ENCODE measurements at places on chromosomes 12 and 14. TPM values are rescaled to one million over a fixed set of nuclear protein-coding genes. Genes with fewer than 3 reads are reported as not detected.
A peak's percentile ranks its signal among the peaks of the same experiment; 100 is the strongest.

DNA sequence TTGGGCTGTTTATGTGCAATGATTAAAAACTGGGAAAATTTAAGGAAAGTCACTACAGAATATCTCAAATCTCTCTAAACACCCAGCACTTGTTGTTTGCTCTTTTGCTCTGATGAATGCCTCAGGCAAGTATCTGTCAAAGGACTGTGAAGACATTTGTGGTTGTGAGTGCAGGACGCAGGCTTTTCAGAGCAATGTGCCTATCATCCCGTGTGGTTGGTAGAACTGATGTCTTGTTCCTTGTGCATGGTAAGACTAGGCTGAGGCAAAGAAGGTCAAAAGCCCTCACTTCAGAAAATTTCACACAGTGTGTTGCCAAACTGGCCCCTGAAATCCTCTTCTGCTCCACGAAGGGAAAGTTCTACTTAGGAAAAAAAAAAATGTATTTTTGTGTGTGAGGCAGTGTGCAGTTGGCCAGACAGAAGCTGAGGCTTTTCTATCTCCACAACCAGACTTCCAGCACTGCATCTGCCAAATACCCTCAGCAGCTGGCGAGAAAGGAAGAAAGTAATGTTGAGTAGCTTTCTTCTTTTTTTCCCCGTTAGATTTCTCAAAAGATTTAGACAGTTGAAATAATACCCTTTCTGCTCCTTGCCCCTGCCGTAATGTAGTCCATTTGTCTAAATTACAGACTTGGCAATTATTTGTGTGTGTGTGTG is 1103.1 kb downstream of the VRK1 start:
- no peaks in the 10 kb centered on the region for H3K36me3 ChIP-seq
- no peak for DNase-seq
- H3K27ac ChIP-seq, result no peak overlapping the region
- H3K4me1 ChIP-seq, result no peaks in the 10 kb centered on the region
- H3K4me3 ChIP-seq, result no peak overlapping the region

GRCh38 chr14:41634286-41634685 is 27.6 kb downstream of the LRFN5 start:
- no peaks in the 10 kb centered on the region for H3K4me1 ChIP-seq
- no peak overlapping the region for H3K27ac ChIP-seq
- DNase-seq, result no peak
- H3K27me3 ChIP-seq, result no peaks in the 10 kb centered on the region
- no peaks in the 10 kb centered on the region for H3K36me3 ChIP-seq
- H3K4me3 ChIP-seq, result no peak overlapping the region

- peak overlapping the region; percentile 96 for H3K4me3 ChIP-seq
- H3K4me1 ChIP-seq, result peaks cover 45% of the 10 kb centered on the region
- peak overlapping the region; percentile 84 for H3K27ac ChIP-seq
Observed at GRCh38 chr14:52694761-52695480, 437 bp downstream of the ERO1A start.

DNA sequence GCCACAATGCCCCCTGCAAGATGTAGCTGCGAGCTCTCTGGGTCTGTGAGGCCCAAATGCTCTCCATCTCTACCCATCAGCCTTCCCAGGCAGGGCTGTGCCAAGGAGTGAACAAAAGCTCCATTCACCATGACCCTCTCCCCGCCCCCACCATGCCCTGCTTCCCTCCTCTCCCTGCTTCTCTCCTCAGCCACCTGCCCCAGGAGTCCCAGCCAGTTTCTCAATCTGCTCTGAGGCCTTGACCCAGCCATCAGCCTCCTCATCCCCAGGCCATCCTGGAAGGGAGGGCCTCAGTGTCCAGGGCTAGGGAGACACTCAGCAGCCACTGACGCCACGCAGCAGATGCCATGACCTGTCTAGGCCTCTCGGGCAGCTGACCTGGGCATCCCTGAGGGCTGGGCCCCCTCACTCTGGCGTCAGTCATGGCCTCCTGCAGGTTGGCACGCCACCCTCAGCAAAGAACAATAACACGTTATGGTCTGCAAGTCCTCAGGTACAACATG is 8.5 kb upstream of the KRT5 start:
- H3K27me3 ChIP-seq, result no peaks in the 10 kb centered on the region
- no peak overlapping the region for H3K4me3 ChIP-seq
- H3K4me1 ChIP-seq, result no peaks in the 10 kb centered on the region
- no peaks in the 10 kb centered on the region for H3K36me3 ChIP-seq
- no peak overlapping the region for H3K27ac ChIP-seq

DNA sequence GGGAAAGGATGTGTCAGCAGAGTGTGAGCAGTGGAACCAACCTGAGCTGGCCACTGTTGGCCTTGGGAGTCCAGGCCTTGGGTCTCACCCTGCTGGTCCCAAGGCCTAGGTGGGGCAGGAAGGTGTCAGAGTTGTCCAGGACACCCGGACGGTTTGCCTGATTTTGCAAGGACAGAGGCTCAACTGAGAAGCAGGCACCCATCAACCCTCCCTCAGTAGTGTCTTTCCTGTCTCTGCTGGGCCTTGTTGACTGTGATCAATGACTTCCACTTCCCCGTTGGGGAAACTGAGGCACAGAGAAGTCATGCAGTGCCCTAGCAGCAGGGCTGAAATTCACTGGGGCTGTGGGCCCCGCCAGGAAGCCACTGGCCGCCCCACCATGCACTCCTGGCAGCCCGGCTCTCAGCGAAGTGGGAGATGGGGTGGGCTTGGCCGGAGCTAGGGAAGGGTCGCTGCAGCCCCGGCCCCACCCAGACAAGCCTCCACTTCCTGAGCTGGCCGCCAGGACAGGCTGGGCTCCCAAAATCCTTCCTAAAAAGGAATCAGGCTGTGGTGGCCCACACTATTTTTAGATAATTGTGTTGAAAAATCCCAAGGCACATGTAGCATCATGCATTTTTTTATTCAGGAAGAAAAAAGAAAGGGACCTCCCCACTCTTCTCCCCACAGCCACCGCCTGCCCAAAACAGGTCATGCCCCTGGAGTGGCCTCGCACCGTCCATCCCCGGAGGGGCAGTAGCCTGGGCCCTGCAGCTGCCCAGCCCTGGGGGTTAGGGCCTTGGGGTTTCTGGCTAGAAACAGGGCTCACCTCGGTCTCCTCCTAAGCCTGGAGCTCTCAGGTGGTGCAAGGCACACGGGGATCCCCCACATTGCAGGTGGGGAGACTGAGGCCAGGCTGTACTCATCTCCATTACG is 127.4 kb downstream of the CALM1 start:
- no peak overlapping the region for H3K4me3 ChIP-seq
- H3K27ac ChIP-seq, result no peak overlapping the region
- H3K4me1 ChIP-seq, result no peaks in the 10 kb centered on the region
- no peaks in the 10 kb centered on the region for H3K36me3 ChIP-seq

GRCh38 chr14:100603341-100604120 is 16.3 kb upstream of the BEGAIN start:
- peaks cover 9% of the 10 kb centered on the region for H3K27me3 ChIP-seq
- no peak overlapping the region for H3K27ac ChIP-seq
- no peaks in the 10 kb centered on the region for H3K36me3 ChIP-seq
- no peak overlapping the region for H3K4me3 ChIP-seq

GRCh38 chr14:22073801-22074200 is 400.2 kb upstream of the OR4E1 start:
- H3K4me3 ChIP-seq, result peak overlapping the region; percentile 31
- H3K27me3 ChIP-seq, result no peaks in the 10 kb centered on the region

- no peak overlapping the region for H3K4me3 ChIP-seq
- DNase-seq, result no peak
- H3K27me3 ChIP-seq, result no peaks in the 10 kb centered on the region
- H3K36me3 ChIP-seq, result no peaks in the 10 kb centered on the region
Observed at GRCh38 chr14:63182968-63183367, 21.3 kb upstream of the RHOJ start.

DNA sequence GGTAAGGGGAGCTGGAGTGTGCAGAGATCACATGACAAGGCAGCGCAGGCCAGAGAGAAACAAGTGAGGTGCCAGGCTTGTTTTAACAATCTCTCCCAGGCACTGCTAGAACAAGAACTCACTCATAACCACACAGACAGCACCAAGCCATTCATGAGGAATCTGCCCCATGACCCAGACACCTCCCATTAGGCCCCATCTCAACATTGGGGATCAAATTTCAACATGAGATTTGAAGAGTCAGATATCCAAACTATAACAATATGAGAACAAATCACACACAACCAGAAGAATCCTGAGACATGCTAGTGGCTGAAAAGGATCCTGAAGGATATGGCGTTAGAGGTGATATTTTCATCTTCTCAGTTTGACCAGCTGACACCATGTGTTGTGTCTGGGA is 21.9 kb downstream of the OR6J1 start:
- DNase-seq, result no peak
- no peaks in the 10 kb centered on the region for H3K4me1 ChIP-seq
- H3K27me3 ChIP-seq, result peaks cover 3% of the 10 kb centered on the region
- no peaks in the 10 kb centered on the region for H3K36me3 ChIP-seq

- DNase-seq, result no peak
- no peak overlapping the region for H3K27ac ChIP-seq
- no peak overlapping the region for H3K4me3 ChIP-seq
- H3K4me1 ChIP-seq, result no peaks in the 10 kb centered on the region
- H3K27me3 ChIP-seq, result no peaks in the 10 kb centered on the region
Observed at GRCh38 chr12:51895378-51896135, 7.7 kb downstream of the ANKRD33 start.

GRCh38 chr12:81759190-81760051 is at the start of gene PPFIA2:
Gene PPFIA2, minus strand, starts transcription at chr12:81759350.
- DNase-seq, result no peak
- H3K4me3 ChIP-seq, result no peak within 1 kb of the TSS
- H3K27me3 ChIP-seq, result no peaks in the 10 kb centered on the region
- H3K27ac ChIP-seq, result no peak within 1 kb of the TSS
- H3K36me3 ChIP-seq, result no peaks in the 10 kb centered on the region

- H3K36me3 ChIP-seq, result peaks cover 12% of the 10 kb centered on the region
- H3K4me3 ChIP-seq, result no peak overlapping the region
- DNase-seq, result no peak
- H3K4me1 ChIP-seq, result no peaks in the 10 kb centered on the region
- no peak overlapping the region for H3K27ac ChIP-seq
Observed at GRCh38 chr14:70753518-70753953, 55.8 kb downstream of the MAP3K9 start.

GRCh38 chr12:89707703-89708564 is 704 bp downstream of the ATP2B1 start:
- H3K27me3 ChIP-seq, result no peaks in the 10 kb centered on the region
- H3K4me3 ChIP-seq, result peak overlapping the region; percentile 97
- peak; percentile 47 for DNase-seq
- H3K4me1 ChIP-seq, result peaks cover 52% of the 10 kb centered on the region

GRCh38 chr12:3803865-3804472 is 51.1 kb upstream of the CRACR2A start:
- H3K4me1 ChIP-seq, result no peaks in the 10 kb centered on the region
- no peak overlapping the region for H3K27ac ChIP-seq
- DNase-seq, result peak; percentile 46
- peaks cover 2% of the 10 kb centered on the region for H3K36me3 ChIP-seq
- H3K4me3 ChIP-seq, result no peak overlapping the region
- H3K27me3 ChIP-seq, result no peaks in the 10 kb centered on the region

- no peak overlapping the region for H3K27ac ChIP-seq
- peak; percentile 29 for DNase-seq
- H3K36me3 ChIP-seq, result peaks cover 51% of the 10 kb centered on the region
- H3K27me3 ChIP-seq, result no peaks in the 10 kb centered on the region
- H3K4me3 ChIP-seq, result no peak overlapping the region
Observed at GRCh38 chr12:109462868-109463692, 14.0 kb downstream of the KCTD10 start.

DNA sequence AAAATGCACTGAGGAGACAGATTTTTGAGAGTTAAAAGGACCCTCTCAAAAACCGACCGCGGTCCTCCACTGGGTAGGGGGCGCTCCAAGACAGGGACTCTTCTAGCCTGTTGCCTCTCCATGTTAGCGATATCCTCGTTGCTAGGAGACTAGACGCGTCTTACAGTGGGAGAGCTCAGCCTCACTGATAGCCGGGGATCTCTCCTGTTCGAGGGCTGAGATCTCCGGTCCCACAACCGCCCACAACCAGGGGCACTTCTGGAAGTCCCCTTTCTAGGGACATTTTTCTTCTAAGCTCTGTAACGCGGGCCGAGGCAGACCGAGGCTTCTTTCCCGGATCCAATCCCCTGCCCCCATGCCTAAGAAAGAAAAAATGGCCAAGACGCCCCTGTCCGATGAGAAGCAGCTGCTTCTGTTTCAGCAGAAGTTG is 21.3 kb downstream of the FKBP11 start:
- H3K27me3 ChIP-seq, result no peaks in the 10 kb centered on the region
- no peak overlapping the region for H3K27ac ChIP-seq
- peak overlapping the region; percentile 37 for H3K4me3 ChIP-seq
- H3K36me3 ChIP-seq, result no peaks in the 10 kb centered on the region

DNA sequence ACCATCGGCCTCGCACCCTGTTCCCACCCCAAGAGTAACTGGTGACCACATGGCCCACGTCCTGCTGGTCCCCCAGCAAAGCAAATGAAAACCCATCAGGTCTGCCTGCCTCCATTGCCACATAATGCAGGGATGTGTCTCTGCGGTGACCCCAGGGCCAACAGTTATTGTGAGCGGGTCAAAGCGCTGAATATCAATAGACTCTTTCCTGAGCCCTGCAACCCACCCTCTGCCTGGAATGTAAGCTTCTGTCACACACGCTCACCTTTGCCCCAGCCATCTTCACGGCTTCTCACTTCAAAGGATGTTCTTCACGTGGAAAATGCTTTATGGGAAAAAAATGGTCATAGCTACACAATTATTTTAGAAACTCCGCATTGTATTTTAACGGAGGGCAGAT is 63.9 kb downstream of the FZD10 start:
- no peaks in the 10 kb centered on the region for H3K4me1 ChIP-seq
- no peak overlapping the region for H3K4me3 ChIP-seq
- no peaks in the 10 kb centered on the region for H3K27me3 ChIP-seq
- no peaks in the 10 kb centered on the region for H3K36me3 ChIP-seq

DNA sequence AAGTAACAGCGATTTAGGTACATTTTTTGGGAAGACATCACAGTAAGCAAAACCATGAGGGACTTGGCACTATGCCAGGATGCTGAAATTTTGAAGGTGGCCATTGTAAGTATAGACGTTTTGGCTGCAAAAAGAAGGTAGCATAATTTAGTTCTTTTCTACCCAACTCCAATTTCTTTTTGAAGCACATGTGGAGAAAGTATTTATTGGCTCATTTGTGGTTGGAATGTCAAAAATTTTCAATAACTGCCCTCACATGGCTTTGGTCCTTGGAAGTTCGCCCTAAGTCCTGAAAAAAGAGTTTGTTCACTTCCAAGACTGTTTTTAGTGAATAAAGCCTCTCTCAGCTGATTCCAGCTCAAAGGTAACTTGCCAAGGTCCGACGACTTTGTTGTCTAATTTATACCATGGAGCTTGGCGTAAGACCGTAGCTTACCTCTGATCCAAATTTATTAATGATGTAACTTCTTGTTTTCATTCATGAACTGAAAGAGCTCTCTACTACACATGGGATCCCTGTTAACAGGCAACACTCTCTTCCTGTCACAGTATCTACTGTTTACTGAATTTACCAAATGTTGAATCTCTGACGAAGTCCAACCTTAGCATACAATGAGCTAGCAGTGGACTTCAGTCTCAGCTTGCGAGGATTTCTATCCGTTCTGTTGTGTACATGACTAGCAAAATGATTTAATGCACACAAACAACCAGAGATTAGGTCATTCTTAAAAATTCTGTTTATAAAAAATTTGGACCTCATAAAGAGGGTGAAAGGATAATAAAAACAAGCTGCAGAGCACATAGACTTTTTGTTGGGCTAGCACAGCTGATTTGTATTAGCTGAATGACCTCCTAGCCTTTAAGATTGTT is 49.0 kb downstream of the MSRB3 start:
- no peak for DNase-seq
- no peaks in the 10 kb centered on the region for H3K4me1 ChIP-seq
- H3K27me3 ChIP-seq, result no peaks in the 10 kb centered on the region
- H3K36me3 ChIP-seq, result no peaks in the 10 kb centered on the region

The RIMKLB gene
- 1.1 TPM for polyA plus RNA-seq

The ANAPC7 gene
- 25.3 TPM for polyA plus RNA-seq

The TBC1D30 gene
- polyA plus RNA-seq, result 0.25 TPM

The VAMP1 gene
- 13.3 TPM for polyA plus RNA-seq

The KRT82 gene
- polyA plus RNA-seq, result not detected

The FAM186B gene
- 0.14 TPM for polyA plus RNA-seq

The NGB gene
- not detected for polyA plus RNA-seq

The SLC6A12 gene
- not detected for polyA plus RNA-seq

The KRT75 gene
- polyA plus RNA-seq, result not detected

The DIO3 gene
- not detected for polyA plus RNA-seq

The TMTC2 gene
- polyA plus RNA-seq, result 0.10 TPM
